ENCODE measurements at places on chromosomes 6 and 20.

DNA sequence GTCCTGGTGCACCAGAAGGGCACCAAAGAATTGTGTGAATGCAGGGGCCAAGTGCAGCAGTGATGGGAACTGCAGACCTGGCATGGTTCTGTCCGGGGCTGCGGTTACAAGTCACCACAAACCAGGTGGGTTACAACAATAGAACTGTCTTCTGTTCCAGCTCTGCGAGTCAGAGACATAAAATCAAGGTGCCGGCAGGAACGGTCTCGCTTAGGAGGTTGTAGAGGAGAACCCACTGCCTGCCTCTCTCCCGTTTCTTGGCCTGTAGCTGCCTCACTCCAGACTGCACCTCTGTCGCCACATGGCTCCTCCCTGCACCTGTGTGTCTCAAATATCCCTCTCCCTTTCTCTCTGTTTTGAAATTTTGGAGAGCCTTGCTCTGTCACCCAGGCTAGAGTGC is 143.3 kb downstream of the TAF4 start:
- DNase-seq: no peak

- DNase-seq: no peak
Observed at GRCh38 chr6:90212274-90212673, 84.4 kb downstream of the BACH2 start.

GRCh38 chr20:49615401-49616153 is 47.6 kb upstream of the PTGIS start:
- peak; percentile 19 for DNase-seq

DNA sequence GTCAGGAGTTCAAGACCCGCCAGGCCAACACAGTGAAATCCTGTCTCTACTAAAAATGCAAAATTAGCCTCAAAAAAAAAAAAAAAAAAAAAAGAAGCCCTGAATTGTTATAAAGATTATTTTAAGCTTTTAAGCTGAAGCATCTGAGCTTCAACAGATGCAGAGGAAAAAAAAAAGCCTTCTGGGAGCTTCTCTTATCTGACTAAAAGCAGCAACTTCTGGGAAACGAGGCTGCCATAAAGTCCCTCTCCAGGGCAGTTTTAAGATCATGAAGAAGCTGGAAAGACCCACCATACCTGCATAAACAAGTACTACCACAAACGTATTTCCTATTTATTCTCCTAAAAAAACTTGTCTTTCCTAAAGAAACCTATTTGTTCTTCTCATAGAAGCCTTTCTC is 3.6 kb downstream of the SERINC3 start:
- DNase-seq: no peak

- no peak for DNase-seq
Observed at GRCh38 chr6:127963495-127963894, 62.6 kb upstream of the THEMIS start.

- DNase-seq: no peak
Observed at GRCh38 chr6:6688283-6688682, 99.8 kb downstream of the LY86 start.

DNA sequence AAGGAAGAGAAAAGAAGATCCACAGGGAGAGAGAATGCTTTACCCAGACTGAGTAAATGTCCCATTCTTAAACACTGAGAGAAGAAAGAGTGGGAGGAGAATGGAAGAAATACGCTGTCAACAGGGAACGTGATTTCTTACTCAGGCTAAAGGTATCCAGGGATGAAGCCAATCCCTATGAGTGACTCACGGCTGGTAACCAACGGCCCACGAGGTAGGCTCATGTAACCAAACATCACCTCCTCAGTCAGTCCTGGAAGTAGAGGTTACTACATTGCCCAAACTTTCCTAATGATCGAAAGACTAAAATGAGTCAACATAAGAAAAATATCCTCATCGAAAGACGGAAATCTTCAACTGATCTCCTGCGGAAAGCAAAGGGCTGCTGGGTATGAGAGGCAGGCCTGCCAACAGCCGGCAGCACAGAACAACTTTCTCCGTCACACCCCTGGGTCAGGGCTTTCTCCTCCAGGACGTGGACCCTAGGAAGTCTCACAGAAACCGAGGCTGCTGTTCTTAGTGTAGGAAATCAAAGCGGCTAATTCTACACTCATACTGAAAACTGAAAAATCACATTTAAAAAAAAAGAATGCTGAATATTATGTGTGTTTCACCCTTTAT is 292.6 kb downstream of the GMDS start:
- no peak for DNase-seq

GRCh38 chr6:84739866-84740208 is 24.6 kb downstream of the TBX18 start:
- DNase-seq: no peak

GRCh38 chr20:19628570-19629134 is 129.4 kb upstream of the RIN2 start:
- DNase-seq: no peak
